ENCODE measurements at places on chromosomes 2 and 18. TPM values are rescaled to one million over a fixed set of nuclear protein-coding genes. Genes with fewer than 3 reads are reported as not detected.

The TRABD2A gene
- total RNA-seq = 42.2 TPM

The WDCP gene
- total RNA-seq = 21.5 TPM

The DYNAP gene
- total RNA-seq = not detected

The SERPINB2 gene
- not detected for total RNA-seq

The ALPP gene
- not detected for total RNA-seq

The ADGRF3 gene
- total RNA-seq = 4.1 TPM

The DAW1 gene
- not detected for total RNA-seq

The CYP27A1 gene
- 0.16 TPM for total RNA-seq

The ALK gene
- total RNA-seq = not detected

The EVX2 gene
- total RNA-seq = not detected

The AQP12A gene
- not detected for total RNA-seq

Measured in activated CD4-positive, alpha-beta T cell treated with anti-CD3 and anti-CD28 coated beads for 36 hours (primary cell).